ENCODE measurements at places on chromosomes 11 and 22.

GRCh38 chr11:18063862-18064434 is 17.9 kb upstream of the TPH1 start:
- DNase-seq = no peak

DNA sequence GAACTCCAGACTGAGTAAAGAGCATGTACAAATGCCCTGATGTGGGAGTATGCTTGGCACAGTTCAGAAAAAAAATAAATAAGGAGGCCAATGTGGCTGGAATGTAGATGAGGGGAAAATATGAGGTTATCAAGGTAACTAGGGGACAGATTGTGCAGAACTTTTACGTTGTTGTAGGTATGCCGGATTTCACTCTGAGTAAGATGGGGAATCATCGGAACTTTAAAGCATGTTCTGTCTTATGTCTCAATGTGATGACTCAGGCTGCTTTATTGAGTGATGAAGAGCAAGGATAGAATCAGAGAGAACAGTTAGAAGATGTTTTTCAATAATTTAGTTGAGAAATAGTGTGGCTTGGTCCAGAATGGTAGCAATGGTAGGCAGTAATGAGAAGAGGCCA is 130.4 kb downstream of the C11orf87 start:
- DNase-seq = no peak

- DNase-seq = no peak
Observed at GRCh38 chr22:46195487-46196165, 45.3 kb downstream of the PPARA start.

- no peak for DNase-seq
Observed at GRCh38 chr22:29172216-29172615, 33.5 kb upstream of the EMID1 start.

DNA sequence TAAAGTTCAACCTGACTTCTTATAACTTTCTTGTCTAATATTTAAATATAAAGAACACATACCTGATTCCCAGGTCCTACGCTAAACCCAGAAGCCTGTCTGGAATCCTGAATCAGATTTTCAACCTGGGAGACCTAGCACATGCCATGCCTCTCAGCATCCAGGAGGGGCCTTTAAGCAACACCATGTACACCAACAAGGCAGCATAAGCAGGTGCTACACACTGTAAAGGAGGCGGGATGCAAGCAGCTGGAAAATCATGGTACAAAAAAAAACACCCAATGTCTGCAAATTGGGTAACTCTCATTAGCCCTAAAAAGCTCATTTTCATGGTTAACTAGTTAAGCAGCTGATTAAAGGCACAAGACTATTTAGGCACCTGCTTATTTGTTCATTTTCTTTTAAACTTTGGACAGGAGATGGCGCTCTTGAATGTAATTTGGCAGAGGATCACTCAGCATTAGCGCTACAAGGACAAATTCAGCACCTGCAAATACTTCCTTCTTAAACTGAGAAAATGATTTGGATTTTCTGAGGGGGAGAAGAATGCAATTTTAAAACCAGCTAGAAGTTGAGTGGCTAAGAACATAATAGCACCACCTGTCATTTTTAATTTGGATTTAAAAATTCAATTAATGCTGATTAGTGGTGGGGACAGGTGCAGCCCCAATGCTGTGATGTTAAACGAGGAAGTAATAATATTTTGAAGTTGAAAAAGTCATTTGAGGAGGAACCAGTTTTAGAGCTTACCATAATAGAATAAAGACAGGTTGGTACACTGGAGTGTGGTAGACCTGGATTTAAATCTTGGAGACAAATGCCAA is 104.0 kb downstream of the FAR1 start:
- no peak for DNase-seq

DNA sequence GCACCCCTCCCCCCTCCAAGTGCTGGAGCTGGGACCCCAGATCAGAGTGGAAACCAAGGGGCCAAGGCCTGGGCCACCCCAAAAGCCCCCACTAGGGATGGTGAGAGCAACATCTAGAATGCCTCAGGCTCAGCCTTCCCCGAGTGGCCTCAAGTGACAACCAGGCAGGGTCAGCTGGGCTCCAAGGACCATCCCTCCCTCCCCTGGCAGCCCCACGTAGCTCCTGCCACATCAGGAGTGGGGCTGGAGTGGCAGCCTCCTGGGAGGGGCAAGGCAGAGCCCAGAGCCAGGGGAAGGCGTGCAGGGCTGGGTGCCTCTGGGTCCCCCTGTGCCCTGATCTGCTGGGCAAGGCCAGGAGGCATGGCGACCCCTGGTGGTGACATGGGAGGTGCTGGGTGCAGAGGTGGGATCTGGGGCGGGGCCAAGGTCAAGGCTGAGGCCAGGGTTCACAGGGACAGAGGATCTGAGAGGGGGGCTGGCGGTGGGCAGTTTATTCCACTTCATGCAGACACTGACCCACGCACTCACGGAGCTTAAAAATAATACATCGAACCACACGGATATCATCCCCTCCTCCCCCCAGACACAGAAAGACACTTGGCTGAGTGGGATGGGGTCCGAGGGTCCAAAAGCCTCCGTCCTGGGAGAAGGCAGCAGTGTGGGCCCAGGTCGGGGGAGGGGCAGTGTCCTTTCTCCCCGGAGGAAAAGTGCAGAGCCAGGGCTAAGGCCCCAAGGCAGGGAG is 15.8 kb upstream of the EHD1 start:
- peak; percentile 87 for DNase-seq

GRCh38 chr11:129155745-129156144 is 36.4 kb downstream of the ARHGAP32 start:
- DNase-seq = no peak

All from activated naive CD4-positive, alpha-beta T cell (primary cell).